ENCODE measurements at places on chromosomes 3 and 15. TPM values are rescaled to one million over a fixed set of nuclear protein-coding genes. Genes with fewer than 3 reads are reported as not detected.
A peak's percentile ranks its signal among the peaks of the same experiment; 100 is the strongest.

DNA sequence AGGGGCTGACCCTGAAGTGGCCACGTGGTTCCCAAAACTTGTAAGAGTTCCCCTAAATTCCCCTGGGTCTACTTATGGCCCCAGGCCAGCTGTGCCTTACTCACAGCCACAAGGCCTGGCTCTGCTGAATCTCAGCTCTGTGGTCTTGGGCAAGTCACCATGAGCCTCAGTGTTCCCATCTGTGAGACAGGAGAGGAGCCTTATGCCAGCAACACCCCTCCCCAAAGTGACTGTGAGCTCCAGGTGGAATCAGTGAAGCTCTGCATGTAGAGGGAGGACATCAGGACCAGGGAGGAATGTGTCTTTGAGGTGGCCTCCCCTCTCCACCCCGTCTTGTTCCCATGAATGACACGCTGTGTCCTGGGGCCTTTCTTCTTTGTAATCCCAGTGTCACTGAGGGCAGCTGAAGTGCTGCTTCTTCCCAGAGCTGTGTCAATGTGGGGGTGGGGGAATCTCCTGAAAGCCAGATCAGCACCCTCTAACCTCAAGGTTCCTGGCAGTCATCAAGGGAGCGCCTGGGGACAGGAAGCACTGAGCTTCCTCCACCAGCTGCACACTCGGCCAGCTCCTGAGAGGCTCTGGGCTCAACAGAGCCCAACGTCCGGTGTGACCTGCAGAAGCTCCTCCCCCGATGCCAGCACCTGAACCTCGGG is 258.9 kb downstream of the UACA start:
- peak; percentile 77 for DNase-seq

Gene FLNB
- 30.0 TPM for total RNA-seq

GRCh38 chr3:57397175-57398026 is 104.9 kb upstream of the ASB14 start:
- DNase-seq: no peak

GRCh38 chr15:52318729-52319500 is 23.3 kb upstream of the MYO5C start:
- DNase-seq: peak; percentile 76

Gene EFL1
- 14.9 TPM for total RNA-seq

DNA sequence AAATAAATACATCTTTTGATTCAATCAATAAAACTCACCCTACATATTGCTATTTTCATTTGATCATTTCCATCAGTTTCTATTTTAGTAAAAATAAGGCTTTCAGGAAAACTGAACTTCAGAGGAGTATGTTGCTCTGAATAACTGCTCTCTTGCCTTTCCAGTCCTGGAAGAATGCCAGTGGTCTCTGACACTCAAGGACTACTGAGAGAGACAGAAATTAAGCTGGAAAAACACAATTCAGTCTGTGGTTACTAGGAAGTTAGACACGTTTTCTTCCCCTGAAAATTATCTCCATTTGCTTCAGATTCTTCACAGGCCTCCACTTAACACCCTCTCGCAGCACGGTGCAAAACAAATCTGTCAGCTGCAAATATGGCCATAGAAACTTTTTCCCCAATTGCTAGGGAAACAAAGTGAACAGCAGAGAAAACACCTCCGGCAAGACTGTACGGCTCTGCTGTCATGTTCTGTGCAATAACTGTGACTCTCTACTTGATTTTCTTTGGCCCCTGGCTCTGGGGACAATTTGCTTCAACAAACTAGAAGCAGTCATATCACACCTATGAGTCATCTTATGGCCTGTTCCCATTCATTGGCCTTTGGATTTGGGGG is 353.0 kb downstream of the MAGI1 start:
- no peak for DNase-seq

DNA sequence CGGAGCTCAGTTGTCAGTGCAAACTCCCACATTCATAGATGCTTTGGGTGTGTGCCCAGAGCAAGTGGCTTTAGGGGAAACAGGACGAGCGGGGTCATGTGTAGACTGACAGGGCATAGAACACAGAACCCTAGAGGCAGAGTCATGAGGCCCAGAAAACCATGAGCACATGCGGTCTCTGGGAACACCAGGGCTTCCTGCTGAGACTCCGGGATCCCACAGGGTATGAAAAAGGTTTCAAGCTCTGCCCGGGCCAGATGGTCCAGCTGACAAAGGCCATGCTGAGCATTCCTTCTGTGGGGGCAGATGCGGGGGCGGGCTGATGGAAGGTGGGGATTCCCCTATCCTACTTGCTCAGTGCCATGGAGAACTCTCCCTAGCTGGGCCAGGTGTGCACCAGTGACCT is 44.8 kb downstream of the ROPN1B start:
- no peak for DNase-seq

Gene PRSS50
- 0.16 TPM for total RNA-seq

DNA sequence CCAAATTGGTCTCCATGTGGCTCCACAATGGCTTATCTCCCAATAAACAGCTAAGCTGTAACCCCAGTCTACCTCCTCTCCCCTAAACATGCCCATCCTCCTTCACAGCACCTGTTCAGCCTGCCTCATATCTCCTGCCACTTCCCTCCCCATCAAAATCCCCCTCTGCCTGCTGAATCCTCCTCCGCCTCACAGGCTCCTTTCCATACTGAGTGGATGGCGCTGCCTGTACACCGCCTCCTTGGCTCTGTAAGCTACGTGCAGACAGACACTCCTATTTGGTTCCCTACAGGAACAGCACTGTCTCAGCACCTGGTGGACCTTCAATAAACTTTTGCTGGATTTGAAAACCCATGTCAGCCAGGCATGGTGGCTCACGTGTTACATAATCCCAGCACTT is 53.7 kb downstream of the ADCY5 start:
- no peak for DNase-seq

GRCh38 chr15:59545573-59545972 is 66.0 kb upstream of the GCNT3 start:
- DNase-seq: no peak

- no peak for DNase-seq
Observed at GRCh38 chr15:78242128-78242527, 7.8 kb upstream of the ACSBG1 start.

DNA sequence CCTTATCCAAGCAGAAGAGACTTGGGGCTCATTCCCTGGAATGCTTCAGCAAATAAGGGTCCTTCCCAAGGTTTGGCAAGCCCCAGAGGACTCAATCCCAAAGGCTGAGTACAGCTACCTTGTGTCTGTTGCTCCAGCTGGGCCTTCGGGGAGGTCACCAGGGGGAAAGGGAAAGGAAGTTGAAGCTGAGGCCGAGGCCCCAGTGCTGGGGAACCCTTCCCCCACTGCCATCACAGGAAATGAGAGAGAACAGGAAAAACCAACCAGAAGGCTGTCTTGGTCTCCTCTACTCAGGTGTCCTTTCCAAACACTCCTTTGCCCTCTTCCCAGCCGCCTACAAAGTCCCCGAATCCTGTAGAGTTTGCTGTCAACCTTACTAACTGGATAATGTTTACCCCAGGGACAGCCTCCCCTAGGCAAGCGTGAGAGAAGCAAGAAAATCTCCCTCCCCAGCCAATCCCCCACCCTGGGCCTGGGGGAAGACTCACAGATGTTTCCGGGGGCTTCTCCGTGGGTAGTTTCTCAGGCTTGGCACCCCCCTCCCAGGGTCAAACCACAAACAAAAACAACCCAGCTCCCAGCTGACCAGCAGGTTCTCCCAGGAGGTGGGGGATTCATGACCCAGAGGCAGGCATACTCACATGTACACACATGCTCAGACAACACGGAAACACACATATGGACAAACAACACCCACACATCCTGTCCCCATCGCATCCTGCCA is 5.5 kb downstream of the CSRNP1 start:
- no peak for DNase-seq

GRCh38 chr3:177781686-177782161 is 584.4 kb upstream of the TBL1XR1 start:
- DNase-seq: peak; percentile 60

- no peak for DNase-seq
Observed at GRCh38 chr3:3200632-3201212, 21.2 kb upstream of the CRBN start.

Gene FBXO40
- 207 TPM for total RNA-seq

DNA sequence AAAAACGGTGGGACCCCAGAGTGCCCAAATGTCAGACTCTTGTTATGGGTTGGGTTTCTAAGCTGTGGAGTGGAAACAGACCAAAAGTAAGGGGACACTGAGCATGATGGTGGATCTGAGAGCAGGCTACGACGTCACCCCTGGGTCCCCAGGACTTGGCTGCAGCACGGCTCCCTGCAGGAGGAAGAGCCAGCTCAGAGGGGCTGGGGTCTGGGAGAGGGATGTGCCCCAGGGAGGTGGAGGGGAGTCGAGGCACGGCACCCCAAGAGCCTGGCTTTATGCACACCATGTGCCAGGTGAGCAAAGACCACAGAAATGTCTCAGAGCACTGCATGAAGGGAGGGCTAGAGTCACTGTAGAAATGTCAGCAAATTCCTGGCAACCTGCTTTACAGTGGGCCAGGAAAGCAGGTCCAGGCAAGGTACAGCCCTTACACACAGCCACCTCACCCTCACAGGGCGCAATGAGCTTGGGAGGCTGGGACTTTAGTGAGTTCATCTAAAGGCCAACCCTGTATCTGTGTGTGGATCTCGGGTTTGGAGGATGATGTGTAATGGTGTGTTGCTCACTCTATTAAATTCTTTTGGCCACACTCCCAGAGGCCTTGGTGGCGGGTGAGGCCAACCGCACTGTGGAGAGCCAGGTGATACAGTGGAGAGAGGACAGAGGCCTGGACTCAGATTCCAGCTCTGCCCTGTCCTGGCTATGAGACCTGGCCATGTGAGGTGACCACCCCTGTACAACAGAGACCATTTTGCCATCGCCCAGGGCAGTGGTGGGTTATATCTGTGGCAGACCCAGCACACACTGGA is 14.1 kb downstream of the CTSH start:
- DNase-seq: no peak

DNA sequence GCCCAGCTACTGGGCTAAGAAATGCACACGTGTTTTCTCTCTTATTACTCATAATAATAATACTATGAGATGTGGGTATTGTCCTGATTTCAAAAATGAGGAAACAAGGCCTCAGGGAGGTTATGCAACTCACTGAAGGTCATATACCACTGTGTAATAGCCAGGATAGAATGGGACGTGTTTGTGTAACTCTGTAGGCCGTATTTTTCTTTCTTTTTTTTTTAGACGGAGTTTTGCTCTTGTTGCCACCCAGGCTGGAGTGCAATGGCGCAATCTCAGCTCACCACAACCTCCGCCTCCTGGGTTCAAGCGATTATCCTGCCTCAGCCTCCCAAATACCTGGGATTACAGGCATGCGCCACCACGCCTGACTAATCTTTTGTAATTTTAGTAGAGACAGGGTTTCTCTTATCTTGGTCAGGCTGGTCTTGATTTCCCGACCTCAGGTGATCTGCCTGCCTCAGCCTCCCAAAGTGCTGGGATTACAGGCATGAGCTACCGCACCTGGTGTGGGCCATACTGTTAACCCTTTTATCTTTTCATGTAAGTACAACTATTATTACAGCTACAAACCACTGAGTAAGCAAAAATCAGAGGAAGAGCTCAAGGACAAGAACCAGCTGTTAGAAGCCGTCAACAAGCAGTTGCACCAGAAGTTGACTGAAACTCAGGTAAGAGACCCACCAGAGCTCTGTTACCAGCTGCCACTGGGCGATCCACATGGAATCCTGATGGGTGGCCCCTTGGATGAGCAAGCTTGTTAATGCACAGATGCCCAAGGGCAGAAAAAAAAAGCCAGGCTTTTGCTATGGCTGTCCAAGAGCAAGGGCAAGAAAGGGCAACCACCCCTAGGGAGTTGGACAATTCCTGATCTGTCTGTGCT is 6.7 kb downstream of the KNSTRN start:
- peak; percentile 47 for DNase-seq

DNA sequence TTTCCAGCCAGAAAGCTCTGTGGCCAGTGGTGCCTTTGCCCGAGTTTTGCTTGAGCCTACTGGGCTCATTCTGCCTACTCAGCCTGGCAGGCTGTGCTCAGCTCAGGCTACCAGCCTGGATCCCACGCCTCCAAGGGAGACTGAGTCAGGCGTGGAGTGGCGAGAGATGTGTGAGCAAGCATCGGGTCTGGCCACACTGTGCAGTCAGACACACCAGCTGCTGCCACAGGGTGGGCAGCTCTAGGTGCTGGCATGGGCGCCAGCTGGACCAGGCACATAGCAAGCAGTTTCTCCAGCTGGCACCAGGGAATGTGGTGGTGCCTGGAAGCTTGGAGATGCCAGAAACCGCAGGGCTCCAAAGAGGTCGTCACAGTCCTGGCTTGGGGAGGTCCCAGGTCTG is 498.5 kb upstream of the CNTN4 start:
- DNase-seq: no peak

Gene PCYT1A
- 89.6 TPM for total RNA-seq

- DNase-seq: no peak
Observed at GRCh38 chr15:98230975-98231374, 270.5 kb downstream of the ARRDC4 start.

DNA sequence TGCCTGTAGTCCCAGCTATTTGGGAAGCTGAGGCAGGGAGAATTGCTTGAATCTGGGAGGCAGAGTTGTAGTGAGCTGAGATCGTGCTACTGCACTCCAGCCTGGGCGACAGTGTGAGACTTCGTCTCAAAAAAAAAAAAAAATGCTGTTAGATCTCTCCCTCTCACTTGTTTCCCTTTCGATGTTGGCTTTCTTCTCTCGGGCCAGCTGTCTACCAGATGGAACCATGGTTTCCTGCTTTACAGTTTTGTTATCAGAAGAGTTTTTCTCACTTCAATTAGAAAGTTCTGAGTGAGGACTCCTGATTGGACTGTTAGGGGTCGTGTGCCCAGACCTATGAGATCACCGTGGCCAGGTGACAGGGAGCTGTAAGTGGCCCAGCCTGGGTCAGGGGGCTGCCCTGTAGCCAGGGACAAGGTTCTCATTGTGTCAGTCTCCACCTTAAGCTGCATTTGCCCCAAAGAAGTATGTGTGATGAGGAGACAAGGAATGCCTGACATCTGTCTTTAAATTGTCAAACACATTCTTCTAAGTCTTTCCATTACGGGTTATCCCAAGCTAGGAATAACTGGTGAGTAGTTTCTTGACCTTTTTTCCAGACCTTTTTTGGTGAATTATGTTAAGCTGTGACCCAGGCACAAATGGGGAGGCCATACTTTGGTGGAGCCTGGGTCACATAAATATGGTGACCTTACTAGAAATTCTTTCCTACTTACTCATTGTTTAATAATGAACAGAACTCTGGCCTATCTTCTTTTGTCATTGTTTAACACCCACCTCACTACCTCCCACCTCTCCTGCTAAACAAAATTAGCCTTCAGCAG is 25.2 kb downstream of the SNAPC5 start:
- no peak for DNase-seq

DNA sequence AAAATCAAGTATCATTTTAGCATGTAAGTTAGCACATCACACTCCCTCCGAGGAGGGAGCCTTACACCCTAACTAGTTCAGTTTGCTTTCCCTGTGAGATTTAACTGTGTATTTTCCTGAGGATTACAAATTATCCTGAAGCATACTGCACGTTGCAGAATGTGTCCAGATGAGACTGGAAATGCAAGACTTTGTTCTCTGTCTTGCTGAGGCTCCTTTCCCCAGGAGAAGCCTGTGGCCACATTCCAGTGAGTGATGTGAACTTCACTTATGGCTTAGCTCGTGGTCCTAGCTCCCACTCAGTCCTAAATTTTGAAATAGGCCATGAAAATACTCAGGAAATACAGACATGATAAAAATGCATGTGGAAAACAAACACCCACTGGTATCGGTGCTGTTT is 23.7 kb downstream of the PDZRN3 start:
- DNase-seq: no peak
